Mesothelial cell of epicardium (in vitro differentiated cells): ENCODE measurements at places on chromosomes 11 and 22. TPM values are rescaled to one million over a fixed set of nuclear protein-coding genes. Genes with fewer than 3 reads are reported as not detected.

GRCh38 chr11:61782841-61783240 is 9.6 kb downstream of the TMEM258 start:
- DNase-seq = no peak

Gene MFRP
- not detected in 3 replicates for total RNA-seq

Gene KRTAP5-2
- not detected in 3 replicates for total RNA-seq

Gene NUDT22
- total RNA-seq = 31.9 to 35.6 TPM (median 33.7 TPM) in 3 replicates

DNA sequence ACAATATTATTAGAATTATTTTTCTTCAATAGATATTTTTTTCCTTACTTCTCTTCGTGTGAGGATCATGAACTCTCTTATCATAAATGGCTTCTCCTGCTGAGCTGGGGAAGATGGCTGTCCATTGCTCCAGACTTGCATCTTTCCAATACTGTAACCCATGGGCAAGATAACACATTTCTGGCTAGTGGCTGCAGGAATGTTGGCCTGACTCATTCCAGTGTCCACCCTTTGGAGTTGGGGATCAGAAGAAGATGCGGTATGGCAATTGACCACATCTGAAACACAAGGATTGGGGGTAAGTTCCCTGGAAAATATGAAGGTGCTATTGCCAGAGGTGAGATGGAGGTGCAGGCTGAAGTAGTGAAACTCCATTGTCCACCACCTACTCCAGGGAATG is 92.8 kb downstream of the FAR1 start:
- no peak for DNase-seq
